ENCODE measurements at places on chromosomes 11 and 22. TPM values are rescaled to one million over a fixed set of nuclear protein-coding genes. Genes with fewer than 3 reads are reported as not detected.

The UPK2 gene
- 0.45 TPM for total RNA-seq

DNA sequence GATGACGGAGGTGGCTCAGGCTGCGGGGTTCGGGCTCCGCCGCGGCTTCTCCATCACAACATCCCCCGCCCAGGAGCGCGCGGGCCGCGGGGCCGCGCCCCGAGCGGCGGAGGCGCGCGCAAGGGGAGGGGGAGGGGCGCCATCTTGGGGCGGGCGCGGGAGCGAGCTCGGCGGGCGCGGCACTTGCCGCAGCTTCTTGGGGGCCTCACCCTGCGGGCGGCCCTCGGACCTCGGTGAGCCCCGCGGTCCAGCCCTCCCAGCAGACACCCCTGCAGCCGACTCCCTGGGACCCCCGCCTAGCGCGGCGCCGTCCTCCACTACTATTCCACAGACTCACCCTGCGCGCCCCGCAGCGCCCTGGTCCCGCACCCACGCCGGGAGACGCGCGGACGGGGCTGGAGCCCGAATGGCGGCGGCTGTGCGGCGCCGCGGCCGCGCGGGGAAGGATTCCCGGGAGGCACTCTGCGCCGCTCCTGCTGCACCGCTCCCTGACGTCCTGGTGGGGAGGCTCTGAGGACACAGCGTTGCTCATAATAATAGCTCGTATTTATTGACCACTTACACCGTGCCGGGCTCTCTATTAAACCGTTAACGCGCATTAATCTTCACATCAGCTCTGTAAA lies at the start of gene APBB1:
TSS of gene APBB1 (minus strand) at position 86 of the 623 bp plus-strand sequence. CDS start 7,747 bp downstream, outside the sequence.
- DNase-seq = peak; percentile 75

The PRR33 gene
- total RNA-seq = 0.12 TPM

The APOBEC3F gene
- total RNA-seq = 12.4 TPM

GRCh38 chr22:20215742-20216141 lies 52.4 kb downstream of the RTN4R start:
- DNase-seq = no peak

GRCh38 chr22:24435323-24435645 lies 7.9 kb downstream of the ADORA2A start:
- DNase-seq = no peak

The APOBEC3C gene
- total RNA-seq = 71.5 TPM

DNA sequence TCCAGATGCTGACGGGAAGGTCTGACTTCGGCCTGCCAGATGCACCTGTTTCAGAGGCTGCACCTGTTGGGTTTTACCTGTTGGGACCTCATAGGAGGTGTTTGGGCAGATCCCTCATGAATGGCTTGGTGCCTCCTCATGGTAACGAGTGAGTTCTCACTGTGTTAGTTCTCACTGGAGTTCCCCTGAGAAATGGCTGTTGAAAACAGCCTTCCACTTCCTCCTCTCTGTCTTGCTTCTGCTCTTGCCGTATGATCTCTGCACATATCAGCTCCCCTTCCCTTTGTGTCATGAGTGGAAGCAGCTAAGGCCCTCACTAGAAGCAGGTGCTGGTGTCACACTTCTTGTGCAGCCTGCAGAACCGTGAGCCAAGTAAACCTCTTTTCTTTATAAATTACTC lies 207.6 kb upstream of the SEZ6L start:
- no peak for DNase-seq

GRCh38 chr11:60734279-60734678 lies 9.8 kb downstream of the MS4A18 start:
- no peak for DNase-seq

- DNase-seq = no peak
Observed at GRCh38 chr11:10481560-10482349, 26.7 kb downstream of the AMPD3 start.

DNA sequence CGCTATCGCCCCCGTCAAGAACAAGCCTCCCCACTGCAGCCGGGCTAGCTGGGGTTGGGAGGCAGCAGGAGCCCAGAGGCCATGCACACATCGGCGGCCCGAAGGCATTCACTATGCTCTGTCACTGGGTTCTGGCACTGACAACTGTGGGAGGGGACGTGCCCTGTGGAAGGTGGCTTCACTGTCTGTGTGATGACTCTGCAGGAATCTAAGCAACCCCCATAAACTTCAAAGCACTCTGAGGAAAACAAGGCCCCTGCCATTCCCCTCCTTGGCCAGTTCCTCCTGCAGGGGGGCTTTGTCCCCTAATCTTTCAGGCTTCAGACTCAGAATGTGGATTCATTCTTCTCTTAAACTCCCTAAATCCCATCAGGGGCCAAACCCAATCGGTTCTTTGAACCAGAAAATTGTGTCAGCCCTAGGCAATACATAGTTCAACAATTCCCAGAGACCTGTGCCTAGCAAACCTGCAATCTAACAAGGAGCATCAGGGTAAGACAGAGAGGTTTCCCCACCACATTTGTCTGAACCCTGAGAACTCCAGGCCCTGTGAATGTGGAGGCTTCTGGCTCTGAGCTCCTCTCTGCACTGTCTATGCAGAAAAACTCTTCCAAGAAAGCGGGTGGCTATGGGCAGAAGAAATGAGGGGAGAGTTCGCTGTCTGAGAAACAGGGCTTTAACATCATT lies 1477.2 kb downstream of the TBC1D22A start:
- no peak for DNase-seq

The SLC7A4 gene
- total RNA-seq = not detected

The ATM gene
- total RNA-seq = 30.6 TPM

- no peak for DNase-seq
Observed at GRCh38 chr11:110376021-110376420, 53.7 kb upstream of the FDX1 start.

DNA sequence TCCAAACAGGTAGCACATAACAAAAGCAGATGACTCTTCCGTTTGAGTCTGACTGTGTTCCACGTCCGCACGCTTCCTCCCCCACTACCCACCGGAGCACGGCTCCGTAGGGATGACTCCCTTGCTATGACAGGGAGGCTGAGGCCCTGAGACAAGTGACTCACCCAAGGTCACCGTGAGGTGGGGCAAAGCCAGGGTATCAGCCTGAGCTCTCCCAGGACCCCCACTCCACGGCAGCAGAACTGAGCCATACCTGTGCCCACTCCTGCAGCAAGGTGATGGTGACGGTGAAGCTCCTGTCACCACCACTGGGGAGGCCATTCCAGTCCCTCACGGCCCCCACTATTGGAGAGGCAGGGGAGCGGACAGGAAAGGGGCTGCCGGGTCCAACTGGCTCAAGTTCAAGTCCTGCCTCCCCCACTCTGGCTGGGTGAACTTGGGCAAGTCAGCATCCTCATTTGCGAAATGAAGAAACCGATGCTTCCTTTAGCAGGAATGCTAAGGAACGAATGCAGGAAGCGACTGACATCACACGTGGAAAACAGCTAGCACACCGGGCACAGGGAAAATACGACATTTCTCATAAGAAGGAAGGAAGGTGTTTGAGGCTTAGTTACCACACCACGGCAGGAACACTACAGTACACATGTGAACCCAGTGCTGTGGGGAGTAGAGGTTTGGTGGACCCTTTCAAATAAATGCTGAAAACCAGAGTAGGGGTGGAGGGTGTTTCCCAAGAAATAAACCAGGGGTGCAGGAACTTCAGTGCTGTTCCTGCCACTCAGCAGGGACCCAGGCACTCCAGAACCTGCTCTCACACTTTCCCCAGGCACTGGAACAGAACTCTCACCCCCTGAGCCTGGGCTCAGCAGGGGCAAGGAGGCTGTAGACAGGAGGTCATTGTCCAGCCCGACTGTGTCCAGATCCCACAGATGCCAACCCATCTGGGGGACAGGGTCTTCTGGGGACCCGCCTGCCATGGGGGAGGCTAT lies 32.4 kb upstream of the CBX7 start:
- no peak for DNase-seq

DNA sequence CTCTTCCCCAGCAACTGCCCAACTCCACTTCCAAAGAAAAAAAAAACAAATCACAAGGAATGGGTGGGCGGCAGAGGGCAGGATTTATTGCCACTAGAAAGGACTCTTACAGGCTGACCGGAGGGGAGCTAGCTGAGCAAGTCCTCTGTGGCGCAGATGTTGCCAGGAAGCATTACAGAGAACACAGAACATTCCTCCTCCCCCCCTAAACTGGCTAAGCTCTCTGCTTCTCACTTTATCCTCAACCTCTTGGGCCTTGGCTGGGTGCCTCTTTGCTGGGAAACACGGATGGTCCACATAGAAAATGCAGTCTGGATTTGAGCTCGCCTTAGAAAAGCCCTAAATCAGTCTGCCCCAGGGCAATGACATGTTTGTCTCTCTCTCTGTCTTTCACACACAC lies 12.6 kb upstream of the FJX1 start:
- no peak for DNase-seq

The HBG1 gene
- total RNA-seq = not detected

GRCh38 chr11:56842814-56843794 lies 94.6 kb upstream of the OR9G4 start:
- no peak for DNase-seq

- no peak for DNase-seq
Observed at GRCh38 chr11:23944923-23945322, 551.9 kb upstream of the LUZP2 start.

- DNase-seq = no peak
Observed at GRCh38 chr11:811446-812245, 1.9 kb downstream of the RPLP2 start.

- DNase-seq = no peak
Observed at GRCh38 chr11:20024172-20024935, 135.9 kb downstream of the DBX1 start.

The TRIM48 gene
- not detected for total RNA-seq

The GRIK4 gene
- total RNA-seq = not detected

GRCh38 chr11:65847746-65848145 lies 10.2 kb downstream of the CFL1 start:
- no peak for DNase-seq

- DNase-seq = no peak
Observed at GRCh38 chr11:35261197-35261596, 122.2 kb downstream of the CD44 start.

The BAIAP2L2 gene
- total RNA-seq = 1.2 TPM

The RPLP2 gene
- 3,940 TPM for total RNA-seq

The IGSF9B gene
- total RNA-seq = 34.0 TPM

The CABP4 gene
- total RNA-seq = 1.4 TPM

The TOB2 gene
- total RNA-seq = 16.4 TPM

The SYCE3 gene
- total RNA-seq = 2.0 TPM

The RFPL3 gene
- total RNA-seq = not detected

The SLC5A1 gene
- total RNA-seq = not detected

- no peak for DNase-seq
Observed at GRCh38 chr22:43066844-43067385, 22.3 kb downstream of the TTLL1 start.

DNA sequence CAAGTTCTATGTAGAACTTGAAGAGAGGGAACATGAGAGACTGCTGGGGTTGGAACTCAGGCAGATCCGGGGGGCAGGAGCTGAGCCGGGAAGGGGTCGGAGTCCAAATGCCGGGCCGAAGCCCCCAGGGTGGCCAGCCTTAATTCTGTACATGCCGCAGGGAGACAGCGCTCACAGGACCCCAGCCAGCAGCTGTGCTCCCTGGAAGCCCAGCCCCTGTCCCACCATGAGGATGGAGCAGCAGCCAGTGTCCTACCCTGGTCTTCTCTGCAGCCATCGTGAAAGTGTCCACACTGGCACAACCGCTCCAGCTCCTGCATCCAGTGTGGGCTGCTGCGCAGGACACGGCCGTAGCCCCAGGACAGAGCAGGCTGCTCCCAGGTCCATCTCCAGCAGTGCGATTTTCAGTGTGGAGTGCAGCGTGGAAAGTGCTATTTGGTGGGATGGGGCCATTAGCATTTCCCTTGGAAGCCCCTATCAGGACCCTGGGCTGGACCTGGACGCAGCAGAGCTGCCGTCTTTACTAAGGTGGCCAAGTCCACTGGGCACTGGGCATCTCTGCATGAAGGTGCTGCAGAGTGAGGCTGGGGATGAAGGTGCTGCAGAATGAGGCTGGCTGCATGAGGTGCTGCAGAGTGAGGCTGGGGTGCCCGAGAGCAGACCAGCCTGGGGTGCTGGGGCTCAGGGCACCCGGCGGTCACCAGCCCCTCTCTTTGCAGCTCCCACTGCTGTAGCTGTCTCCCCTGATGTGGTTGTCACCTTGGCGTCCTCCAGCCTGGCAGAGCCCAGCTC lies 737.4 kb downstream of the BRD1 start:
- DNase-seq = no peak

The TM7SF2 gene
- 10.9 TPM for total RNA-seq

DNA sequence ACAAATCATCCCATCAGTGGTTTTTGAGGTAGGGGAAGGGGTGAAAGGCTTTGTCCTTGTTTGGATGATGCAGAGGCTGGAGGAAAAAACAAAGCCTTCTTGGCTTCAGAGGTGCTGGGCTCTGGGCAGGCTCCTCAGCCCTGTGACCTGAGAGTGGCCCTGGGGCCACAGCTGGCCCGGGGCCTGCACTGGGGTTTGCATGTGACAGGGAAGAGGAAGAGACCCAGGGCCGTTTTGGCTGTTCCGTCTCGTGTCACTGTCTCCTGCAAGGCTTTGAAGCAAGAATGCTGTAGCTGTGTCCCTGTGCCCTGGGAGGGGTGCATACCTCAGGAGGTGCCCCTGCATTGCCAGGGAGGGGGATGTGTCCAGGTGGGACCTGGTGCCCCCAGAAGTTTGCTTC lies 12.6 kb downstream of the ARHGAP8 start:
- no peak for DNase-seq

All from activated naive CD4-positive, alpha-beta T cell treated with anti-CD3 and anti-CD28 coated beads for 36 hours (primary cell).